ENCODE measurements at places on chromosomes 1 and 21.

- no peak for DNase-seq
Measured at GRCh38 chr1:28209700-28210099, 23.1 kb downstream of the DNAJC8 start.

- no peak for DNase-seq
Measured at GRCh38 chr1:33532936-33533335, 60.5 kb downstream of the ZSCAN20 start.

- no peak for DNase-seq
Measured at GRCh38 chr1:14888374-14888773, 265.2 kb upstream of the TMEM51 start.

GRCh38 chr1:36343651-36344394, 20.4 kb upstream of the EVA1B start:
- no peak for DNase-seq

DNA sequence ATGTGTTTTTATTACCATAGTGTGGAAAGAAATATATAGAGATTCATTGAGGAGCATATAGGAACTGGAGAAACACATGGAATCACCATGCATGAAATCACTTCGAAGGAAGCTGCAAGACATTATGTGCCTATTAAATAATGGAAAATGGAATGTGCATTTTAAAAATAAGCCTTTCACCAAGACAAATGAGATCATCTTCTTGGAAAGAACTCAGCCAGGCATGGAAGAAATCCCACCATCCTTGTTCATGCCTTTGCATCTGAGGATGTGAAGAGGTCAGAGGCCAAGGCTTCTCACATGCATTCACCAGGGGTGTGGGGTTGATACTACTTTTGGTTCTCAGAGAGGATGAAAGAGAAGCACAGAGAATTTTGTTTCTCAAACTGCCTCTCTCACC, 50.0 kb downstream of the C1orf198 start:
- DNase-seq = no peak

- DNase-seq = no peak
Measured at GRCh38 chr1:43140010-43140409, 32.1 kb downstream of the EBNA1BP2 start.

- no peak for DNase-seq
Measured at GRCh38 chr1:85091671-85092280, 43.5 kb upstream of the MCOLN3 start.

- DNase-seq = peak; percentile 6
Measured at GRCh38 chr1:39381839-39382238, 109.6 kb upstream of the BMP8A start.

DNA sequence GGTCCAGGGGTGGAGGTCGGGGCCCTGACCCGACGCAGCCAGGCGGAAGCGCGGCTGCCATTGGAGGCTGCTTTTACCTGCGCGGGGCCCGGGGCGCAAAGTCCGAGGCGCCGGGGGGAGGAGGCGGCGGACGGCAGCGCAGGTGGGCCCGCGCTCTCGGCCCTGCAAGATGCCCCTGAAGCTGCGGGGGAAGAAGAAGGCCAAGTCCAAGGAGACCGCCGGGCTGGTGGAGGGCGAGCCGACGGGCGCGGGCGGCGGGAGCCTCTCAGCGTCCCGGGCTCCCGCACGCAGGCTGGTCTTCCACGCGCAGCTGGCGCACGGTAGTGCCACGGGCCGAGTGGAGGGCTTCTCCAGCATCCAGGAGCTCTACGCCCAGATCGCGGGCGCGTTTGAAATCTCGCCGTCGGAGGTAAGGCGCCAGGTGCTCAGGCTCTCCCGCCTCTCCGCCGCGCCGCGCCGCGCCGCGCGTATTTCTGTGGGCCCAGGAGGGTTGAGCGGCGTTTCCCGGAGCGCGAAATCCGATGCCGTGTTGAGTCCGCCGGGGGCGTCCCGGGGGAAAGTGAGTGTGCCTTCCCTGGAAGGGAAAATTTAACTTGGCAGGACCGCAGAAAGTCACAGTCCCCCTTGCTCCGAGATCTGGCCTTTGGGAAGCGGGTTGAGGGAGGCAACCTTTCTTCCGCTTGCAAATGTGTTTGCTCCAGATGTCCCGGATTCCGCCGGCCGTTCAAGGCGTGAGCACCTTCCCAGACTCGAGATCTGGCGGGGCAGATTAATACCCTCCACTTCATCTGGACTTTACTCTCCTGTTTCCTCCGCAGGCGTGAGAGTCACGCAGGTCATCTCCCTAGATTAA, at the start of gene GIPC2:
GIPC2 (plus strand) TSS at position 41 of the 853 bp plus-strand sequence; CDS start at position 170, 129 bp downstream.
- no peak for DNase-seq

DNA sequence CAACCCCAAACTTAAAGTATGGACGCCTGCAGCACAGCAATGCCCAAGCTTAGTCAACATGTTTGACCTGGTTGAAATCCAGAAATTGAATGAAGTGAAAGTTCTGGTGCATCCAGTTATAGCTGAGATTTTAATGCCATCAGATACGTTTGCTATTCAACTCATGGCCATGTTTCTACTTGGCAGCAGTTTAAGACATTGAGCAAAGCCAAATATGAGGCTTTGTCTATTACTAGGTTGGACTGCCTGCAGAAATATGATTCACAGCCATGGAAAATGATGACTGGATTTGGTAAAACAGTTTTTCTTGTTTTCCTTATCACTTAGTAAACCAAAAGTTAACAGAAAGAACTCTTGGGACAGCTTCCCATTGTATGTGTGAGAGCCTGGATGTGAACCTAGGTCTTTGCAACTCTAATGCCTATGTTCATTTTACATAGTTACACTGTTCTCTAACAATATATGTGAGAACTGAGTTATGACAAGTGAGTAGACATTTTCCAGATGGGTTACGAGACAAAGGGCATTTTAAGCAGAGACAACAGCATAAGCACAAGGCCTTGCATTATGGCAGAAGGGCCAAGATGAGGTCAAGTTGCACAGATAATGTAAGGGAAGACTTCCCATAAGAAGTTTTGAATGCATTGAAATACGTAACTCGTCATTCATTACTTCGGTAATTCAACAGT, 32.4 kb upstream of the MYSM1 start:
- no peak for DNase-seq

DNA sequence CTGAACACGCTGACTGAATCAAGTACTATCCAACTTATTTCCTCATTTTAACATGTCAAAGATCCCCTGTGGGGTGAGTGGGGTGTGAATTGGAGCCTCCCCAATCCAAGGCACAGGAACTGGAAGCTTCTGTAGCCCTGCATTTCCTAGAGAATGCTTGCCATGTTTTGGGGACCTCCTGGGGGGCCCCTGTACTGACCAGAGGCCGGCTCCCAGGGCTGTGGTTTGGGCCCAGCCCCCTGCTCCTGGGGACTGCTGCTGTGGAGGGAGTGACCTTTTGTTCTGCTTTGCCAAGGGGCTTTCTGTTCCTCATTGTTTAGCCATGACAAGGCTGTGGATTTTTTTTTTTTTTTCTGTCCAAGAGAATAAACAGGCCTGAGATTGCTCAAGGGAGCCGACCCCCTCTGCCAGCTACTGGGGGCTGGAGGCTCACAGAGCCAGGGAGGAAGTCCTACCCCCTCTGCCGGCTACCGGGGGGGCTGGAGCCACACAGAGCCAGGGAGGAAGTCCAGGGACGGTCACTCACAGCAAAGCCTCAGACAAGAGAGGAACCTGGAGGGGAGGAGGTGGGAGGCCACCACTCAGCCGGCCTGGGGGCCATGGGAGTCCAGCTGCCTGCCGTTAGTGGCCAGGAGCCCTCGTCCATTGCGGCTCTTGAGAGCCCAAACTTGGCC, 17.4 kb downstream of the TNFRSF1B start:
- DNase-seq = peak; percentile 81

DNA sequence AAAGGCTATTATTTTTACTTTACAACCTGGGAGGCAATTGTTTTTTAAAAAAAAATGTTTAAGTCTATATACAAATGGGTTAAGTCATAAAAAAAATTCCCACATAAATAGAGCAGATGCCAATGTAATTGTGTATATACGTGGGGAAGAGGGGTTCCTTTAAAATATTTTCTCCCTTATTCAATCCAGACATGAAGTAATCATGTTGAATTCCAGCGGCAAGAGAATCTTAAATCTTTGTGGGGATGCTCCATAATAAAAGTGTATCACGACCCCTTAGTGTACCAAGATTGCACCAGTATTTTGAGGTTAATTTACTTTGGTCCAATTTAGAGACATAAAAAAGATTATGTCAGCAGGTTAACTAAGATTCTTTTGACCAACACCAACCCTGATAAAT, 62.1 kb downstream of the ARID4B start:
- DNase-seq = no peak

DNA sequence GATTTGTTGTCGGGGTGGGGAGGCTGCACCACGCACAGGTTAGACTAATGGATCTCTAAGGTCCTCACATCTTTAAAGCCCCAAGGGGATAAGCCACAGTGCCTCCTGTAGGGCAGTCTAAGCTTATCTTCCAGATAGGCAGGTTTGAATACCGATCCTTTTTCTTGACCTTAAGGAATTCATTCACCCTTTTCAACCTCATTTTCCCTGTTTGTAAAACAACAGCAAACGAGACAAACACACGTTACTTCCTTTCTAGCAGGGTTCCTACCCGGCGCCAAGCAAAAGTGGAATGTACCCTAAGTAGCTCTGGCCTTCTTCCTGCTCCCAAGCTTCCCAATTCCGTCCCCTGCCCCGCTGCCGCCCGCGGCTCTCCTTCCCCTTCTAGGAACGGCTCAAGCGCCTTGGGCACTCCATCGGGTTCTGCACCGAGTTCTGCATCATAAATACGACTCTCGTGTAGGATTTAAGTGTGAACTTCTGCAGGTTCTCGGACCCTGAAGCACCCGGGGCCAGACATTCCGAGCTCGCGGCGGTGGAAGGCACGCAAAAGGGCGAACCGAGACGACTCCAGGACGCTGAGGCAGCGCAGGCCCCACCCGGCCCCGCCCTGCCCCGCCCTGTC, 548 bp upstream of the CDC20 start:
- no peak for DNase-seq

- no peak for DNase-seq
Measured at GRCh38 chr21:36754241-36754898, 55.5 kb downstream of the SIM2 start.

GRCh38 chr1:160549665-160550006, 26.6 kb upstream of the SLAMF6 start:
- DNase-seq = no peak

- no peak for DNase-seq
Measured at GRCh38 chr1:85394130-85394529, 70.8 kb downstream of the DDAH1 start.

DNA sequence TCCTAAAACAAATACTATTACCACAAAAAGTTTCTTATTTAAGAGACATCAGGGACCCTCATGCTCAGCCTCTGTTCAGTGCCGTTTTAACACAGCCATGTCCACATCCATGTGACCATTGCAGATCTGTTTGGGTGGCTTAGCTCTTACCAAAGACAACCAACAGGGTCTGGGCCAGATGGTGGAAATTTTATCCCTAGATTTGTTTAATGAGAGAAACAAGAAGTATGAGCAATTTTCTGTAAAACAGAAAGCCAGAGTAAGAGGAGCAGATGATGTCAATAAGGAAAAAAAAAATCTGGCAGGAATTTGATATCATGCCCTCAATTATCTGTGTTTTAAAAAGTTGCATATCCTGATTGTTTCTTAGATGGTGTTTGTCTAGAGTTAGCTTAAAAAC, 299.9 kb downstream of the TM2D1 start:
- no peak for DNase-seq

- no peak for DNase-seq
Measured at GRCh38 chr1:226919587-226919986, 20.5 kb upstream of the COQ8A start.

- DNase-seq = no peak
Measured at GRCh38 chr1:217275655-217276398, 355.1 kb downstream of the GPATCH2 start.

- DNase-seq = no peak
Measured at GRCh38 chr1:31203215-31203614, 36.5 kb downstream of the NKAIN1 start.

GRCh38 chr1:87786861-87787545, 458.3 kb downstream of the LMO4 start:
- no peak for DNase-seq

DNA sequence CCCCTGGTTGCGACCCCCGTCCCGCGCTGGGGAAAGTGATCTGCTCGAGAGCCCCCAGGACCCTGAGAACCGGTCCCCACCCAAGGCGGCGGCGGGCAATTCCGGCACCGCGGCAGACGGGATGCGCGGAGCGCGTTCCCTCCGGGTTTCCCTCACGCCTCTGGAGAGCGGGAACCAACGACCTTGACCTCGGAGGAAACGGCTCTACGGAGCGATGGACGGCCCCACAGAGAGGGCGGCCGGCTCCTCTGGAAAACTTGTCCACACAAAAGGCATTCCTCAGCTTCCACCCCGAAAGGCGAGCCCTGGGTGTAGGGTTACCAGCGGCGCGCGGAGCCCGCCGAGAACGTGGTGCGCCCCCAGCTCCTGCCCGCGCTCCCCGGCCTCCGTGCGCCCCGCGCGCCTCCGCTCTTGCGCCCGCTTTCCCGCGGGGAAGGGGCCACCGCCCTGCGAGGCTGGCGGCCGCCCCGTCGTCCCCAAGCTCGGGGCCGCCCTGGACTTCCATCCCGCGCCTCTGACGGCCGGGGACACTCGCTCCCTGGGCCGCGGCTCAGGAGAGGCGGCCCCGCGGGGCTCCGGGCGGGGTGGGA, 391 bp upstream of the KIAA1614 start:
- peak; percentile 45 for DNase-seq

- no peak for DNase-seq
Measured at GRCh38 chr21:44405948-44406872, 49.1 kb upstream of the LRRC3 start.

- no peak for DNase-seq
Measured at GRCh38 chr1:85549244-85549643, 31.3 kb upstream of the CCN1 start.

- DNase-seq = no peak
Measured at GRCh38 chr1:192358822-192359221, 42.0 kb downstream of the RGS21 start.

GRCh38 chr1:204438628-204439027, 27.0 kb upstream of the PPP1R15B start:
- DNase-seq = no peak

DNA sequence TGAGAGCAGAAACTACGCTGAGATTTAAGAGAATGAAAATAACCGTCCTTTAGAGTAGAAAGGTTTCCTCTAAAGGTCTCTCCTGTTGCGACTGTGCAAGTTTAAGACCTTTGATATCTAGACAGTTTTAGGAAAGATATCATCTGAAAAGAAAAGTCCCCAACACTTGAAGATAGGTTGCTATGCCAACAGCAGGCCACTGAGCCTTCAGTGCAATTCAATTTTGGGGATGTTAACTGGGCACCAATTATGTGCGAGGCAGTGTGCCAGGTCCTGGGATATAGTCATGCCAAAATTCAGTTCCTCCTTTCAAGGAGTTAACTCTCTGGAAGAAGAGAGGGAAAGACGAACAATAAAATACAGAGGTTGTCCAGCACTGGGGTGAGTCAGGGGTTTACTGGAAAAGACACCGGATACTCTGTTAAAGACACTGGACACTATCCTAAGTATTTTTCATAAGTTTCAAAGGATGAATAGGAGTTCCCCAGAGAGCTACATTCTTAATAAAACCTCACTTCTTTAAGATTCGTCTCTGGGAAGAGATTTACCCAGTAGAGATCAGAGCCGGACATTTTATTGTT, 25.5 kb upstream of the ZNF281 start:
- DNase-seq = no peak

Data from substantia nigra (tissue), 51 donors.